Stimulated activated CD4-positive, alpha-beta T cell treated with anti-CD3 and anti-CD28 coated beads, Interleukin-1b, Interleukin-23, amount 100 ng/mL, for 48 hours (primary cell): ENCODE measurements at places on chromosomes 11 and 22.

GRCh38 chr11:72621008-72621610 lies 53.1 kb downstream of the PDE2A start:
- no peak for DNase-seq

- peak; percentile 47 for DNase-seq
Observed at GRCh38 chr22:40533712-40534378, 102.7 kb downstream of the MRTFA start.

DNA sequence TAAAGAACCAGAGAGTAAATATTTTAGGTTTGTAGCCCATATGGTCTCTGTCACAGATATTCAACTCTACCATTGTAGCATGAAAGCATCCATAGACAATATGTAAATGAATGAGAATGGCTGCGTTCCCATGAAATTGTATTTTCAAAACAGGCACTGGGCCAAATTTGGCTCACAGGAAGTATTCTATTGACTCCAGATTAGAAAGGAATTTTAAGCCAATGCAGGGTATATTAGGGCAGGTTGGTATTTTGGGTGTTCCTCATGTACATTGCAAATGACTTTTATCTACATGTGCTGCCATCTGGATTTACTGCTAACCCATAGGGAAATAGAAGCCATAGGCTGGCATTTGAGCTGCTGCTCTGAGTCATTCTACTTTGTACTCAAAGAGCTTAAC lies 35.1 kb upstream of the PDGFD start:
- no peak for DNase-seq

GRCh38 chr22:50530877-50531545 lies 1.2 kb upstream of the TYMP start:
- DNase-seq: peak; percentile 86

DNA sequence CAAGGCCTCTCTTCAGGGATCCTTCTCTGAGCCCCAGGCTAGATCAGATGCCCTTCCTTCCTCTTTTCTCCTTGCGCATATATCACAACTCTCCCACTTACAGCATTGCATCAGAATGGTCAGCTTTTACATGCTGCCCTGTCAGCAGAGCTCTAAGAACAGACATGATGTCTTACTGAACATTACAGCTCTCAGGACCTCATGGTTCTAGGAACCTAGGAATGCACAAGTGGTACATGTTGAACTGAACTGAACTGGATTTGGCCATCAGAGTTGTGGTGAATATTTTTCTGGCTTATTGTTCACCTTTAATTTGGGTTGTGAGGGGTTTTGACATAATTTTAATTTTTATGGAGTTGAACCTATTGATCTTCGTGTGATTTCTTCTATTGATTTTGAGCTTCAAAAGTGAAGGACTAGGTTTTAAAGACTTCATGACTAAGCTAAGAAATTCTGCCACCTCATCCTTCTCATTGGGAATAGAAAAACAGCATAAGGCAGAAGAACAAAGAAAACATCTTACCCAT lies 37.7 kb upstream of the SPON1 start:
- DNase-seq: no peak

- DNase-seq: no peak
Observed at GRCh38 chr11:78821371-78822306, 247.0 kb upstream of the NARS2 start.
